ENCODE measurements at places on chromosomes 11 and 22.

GRCh38 chr22:32808038-32808445 is 6.5 kb downstream of the TIMP3 start:
- no peak for DNase-seq

DNA sequence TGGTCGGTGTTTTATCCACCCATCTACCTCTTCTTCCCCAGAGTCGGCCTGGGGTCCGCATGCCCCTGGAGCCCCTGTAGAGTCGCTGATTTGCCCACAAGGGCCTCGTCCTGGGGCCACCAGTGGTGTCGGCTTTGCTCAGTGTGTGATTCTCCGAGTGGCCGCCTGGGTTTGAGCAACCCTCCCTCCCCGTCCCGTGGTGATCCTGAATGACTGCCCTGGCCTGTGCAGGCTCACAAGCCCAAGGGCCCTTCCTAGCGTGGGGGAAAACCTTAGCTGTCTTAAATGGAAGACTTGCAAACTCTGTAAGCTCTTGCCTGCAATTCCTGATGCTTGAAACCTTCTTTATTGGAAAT is 128.3 kb downstream of the OSBP2 start:
- no peak for DNase-seq

DNA sequence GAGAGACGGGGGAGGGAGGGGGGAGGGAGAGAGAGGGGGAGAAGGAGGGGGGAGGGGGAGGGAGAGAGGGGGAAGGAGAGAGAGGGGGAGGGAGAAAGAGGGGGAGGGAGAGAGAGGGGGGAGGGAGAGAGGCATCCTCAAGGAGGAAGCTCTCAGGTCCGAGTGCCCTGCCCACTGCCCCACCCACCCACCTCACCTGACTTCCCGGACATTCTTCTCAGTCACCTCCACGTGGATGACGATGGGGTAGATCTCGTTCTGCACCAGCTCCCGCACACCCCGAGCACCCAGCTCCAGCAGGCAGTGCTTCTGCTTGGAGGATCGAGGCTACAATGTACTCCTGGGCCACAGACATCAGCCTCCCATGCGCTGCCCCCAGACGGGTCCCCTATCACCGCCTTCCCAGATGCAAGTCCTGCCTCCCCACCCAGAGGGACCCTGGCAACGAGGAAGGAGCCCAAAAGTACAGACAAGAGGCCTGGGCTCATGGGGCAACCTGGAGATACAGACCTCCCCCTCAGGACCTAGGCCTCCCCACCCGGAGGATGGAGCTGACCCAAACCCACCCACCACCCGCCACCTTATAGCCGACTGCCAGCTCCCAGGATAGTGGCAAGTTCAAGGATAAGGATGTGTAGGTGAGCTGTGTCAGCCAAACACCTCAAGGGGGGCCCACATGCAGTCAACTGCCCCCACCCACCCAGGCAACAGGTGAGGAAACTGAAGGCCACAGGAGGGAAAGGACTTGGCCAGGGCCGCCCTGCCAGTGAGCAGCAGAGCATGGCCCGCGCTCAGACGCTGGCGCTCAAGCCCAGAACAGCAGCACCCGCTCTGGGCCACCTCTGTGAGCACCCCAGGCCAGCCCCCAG is 5.6 kb upstream of the MFNG start:
- no peak for DNase-seq

GRCh38 chr11:94151903-94152677 is 23.4 kb downstream of the PANX1 start:
- peak; percentile 87 for DNase-seq

DNA sequence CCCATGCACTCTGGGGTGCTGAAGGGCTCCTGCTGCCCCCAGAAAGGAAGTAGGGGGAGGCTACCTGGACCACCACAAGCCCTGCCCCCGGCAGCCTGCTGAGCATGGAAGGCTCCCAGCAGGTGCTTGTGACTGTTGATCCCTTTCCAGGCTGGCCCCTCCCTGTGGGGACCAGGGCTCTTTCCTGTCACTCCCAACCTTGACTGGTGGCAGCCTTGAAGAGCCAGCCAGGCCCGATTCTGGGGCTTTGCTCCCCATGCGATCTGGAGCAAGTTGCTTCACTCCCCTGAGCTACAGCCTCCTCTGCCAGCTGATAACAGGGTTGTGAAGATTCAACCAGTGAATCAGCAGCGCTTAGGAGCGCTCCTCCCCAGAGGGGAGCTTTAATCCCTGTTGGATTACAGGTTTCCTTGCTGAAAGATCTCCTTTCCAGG is 4.6 kb upstream of the CST6 start:
- no peak for DNase-seq

GRCh38 chr22:50201191-50202129 is 649 bp downstream of the SELENOO start:
- DNase-seq: no peak

DNA sequence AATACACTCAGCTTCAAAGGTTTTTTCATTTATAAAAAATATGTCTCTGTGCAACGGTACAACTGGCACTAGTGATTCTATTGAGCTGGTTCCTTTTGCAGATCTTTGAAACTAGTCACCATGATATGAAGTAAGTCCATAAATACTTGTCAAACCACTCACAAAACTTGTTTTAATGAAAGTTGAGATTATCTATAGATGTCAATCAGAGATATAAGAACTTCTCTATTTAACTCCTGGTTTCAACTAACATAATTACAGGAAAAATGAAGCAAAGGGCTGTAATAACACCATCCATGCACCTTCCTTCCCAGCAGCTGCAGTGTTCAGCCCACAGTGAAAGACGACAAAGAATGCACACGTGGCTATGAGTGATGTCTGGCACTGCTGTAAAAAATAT is 44.7 kb downstream of the TMEM123 start:
- DNase-seq: no peak

DNA sequence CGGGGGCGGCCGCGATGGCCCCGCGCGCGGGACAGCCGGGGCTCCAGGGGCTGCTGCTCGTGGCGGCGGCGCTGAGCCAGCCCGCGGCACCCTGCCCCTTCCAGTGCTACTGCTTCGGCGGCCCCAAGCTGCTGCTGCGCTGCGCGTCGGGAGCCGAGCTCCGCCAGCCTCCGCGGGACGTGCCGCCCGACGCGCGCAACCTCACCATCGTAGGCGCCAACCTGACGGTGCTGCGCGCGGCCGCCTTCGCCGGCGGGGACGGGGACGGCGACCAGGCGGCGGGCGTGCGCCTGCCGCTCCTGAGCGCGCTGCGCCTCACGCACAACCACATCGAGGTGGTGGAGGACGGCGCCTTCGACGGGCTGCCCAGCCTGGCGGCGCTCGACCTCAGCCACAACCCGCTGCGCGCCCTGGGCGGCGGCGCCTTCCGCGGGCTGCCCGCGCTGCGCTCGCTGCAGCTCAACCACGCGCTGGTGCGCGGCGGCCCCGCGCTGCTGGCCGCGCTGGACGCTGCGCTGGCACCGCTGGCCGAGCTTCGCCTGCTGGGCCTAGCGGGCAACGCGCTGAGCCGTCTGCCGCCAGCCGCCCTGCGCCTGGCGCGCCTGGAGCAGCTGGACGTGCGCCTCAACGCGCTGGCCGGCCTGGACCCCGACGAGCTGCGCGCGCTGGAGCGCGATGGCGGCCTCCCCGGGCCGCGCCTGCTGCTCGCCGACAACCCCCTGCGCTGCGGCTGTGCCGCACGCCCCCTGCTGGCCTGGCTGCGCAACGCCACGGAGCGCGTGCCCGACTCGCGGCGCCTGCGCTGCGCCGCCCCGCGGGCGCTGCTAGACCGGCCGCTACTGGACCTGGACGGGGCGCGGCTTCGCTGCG is 697 bp downstream of the TPBGL start:
- peak; percentile 94 for DNase-seq

DNA sequence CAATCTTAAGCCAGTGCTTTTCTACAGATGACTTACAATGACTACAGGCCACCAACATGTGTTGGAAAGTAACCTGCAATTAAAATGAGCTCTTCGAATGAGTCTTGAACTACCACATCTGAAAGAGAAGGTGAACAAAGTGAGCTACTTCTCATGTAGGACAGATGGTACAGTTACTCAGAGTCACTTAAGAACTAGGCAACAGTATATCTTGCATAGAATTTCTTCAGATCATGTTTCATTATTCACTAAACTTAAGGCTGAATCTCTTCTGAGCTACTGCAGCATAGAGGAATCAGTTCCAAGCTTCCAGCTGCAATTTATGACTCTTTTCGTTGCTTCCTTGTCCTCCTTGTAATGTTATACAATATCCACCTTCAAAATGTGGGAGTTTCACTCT is 270.9 kb downstream of the TTC28 start:
- no peak for DNase-seq

DNA sequence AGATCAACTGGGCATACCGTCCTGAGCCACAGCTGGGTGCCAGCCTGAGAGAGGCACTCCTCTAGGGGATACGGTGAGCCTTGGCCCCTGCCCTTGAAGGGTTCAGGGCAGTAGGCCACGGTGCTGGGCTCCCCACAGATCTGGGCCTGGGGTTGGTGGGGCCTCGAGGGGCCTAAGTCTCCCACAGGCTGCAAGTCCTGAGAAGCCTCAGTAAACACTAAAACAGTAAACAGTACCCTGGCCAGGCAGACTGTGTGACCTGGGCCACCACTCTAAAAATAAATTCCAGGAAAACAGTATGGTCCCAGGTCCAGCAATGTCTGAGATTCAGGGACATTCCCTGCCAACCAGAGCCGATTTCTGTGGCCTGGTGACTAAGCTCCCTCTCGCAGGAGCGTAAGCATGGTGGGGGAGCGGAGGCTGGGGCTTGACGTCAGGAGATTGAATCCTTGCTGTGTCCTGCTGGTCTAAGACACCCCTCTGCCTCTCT is 2.3 kb upstream of the RHOD start:
- DNase-seq: peak; percentile 93

DNA sequence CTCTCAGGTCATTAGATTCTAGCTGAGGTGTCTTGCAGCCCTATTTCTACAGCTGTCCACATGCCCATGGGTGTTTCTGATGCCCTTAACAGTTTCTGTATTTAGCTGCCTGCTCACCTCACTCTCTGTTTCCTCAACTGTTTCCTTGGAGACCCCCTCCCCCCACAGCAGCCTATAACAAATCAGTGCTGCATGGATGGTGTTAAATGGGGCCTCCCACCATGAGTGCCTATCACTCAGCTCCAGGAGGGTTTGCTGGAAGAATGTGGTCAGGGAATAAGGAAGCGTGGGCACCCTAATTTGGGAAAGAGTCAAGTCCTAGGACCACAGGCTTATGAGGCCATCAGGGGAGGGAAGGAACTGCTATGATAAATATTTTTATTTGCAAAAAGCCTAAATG is 8.6 kb downstream of the KLHL35 start:
- DNase-seq: no peak

- DNase-seq: no peak
Observed at GRCh38 chr11:78840200-78840599, 265.5 kb upstream of the NARS2 start.

DNA sequence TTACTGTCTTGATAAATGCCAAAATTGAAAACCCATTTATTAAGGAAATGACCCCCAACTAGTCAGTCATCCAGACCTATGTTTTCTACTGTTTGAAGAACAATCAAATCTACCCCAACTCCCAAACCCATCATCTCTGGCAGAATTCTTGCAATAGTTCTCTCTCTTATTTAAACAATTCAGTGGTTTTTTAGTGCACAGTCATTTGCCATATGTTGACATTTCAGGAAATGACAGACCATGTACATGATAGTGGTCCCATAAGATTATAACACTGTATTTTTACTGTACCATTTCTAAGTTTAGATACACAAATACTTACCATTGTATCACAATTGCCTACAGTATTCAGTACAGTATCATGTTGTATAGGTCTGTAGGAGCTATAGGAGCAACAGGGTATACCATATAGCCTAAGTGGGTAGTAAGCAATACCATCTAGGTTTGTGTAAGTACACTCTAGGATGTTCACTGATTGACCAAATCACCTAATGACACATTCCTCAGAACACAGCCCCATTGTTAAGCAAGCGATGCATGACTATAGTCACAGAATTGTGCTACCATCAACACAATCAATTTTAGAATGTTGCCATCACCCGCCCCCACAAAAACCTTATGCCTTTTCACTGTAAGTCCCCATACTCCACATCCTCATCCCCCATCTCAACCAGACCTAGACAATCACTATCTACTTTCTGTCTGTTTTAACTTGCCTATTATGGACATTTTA is 41.8 kb downstream of the MMP20 start:
- DNase-seq: no peak

DNA sequence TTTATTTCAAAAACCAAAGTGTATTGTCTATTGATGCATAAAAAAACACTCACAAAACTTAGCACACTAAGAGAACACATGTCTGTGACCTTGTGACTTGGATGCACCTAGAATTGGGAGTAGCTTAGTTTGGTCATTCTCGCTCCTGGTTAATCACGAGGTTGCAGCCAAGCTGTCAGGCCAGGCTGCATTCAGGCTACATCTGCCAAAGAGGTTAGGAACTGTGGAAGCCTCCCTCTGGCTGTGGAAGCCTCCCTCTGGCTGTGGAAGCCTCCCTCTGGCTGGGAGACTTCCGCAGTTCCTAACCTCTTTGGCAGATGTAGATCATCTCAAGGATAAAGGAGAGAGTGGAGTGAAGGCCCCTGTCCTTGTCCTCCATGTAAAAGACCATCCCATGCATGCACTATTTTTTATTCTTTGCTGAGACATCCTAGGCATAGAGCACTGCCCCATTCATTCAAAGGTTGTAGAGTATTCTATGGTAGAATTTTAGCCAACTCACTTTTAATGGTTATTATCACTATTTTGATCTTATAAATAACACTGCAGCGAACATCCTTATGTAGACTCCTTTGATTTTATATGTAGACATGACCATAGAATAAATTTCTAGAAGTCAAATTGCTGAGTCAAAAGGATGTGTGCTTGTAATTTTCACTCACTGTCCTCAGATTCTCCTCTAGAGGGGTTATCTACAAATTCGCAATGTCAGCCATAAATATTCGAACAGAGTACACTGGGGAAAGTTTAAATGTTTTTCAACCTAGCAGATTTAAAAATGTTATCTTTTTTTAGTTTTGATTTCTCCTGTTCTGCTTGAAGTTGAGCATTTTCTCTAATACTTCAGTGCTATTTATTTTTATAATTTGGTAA is 63.0 kb upstream of the IGLL5 start:
- DNase-seq: no peak

DNA sequence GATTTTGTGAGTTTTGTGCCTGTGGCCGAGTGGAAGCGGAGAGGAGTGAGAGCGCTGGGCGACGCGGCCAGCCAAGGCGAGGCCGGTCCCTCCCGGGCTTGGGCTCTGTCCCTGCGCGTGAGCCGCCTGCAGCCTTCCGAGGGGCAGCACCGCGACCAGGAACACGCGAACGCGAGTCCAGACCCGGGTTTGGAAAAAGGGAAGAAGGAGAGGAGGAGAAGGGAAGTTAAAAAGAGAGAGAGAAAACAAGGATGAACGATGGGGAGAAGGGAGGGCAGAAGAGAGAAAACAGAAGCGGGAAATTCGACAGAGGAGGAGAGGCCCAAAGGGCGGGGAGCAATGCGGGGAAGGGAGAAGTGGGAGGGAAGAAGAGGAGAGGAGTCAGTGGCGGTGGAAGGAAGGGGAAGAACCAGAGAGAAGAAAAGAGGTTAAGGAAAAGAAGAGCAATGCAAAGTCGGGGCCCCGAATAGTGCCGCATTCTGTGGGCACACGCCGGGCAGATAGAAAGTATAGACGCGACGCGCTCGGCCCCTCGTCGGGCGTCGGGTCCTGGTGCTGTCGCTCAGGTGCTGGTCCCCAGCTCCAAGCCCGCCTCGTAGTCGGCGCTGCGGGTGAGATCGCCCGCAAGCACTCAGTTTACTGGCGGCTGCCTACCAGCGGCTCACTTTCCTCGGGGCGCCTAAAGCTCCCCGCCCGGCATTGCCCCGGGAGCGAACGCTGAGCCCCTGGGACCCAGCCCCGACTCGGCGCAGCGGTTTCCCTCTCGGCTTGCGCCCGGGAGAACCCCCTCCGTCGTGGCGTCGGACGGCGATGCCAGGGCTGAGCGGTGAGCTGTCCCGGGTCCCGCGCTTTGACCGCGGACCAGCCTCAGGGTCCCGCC is 2.8 kb upstream of the BARX2 start:
- DNase-seq: peak; percentile 18
